T-cell (primary cell): ENCODE measurements at places on chromosomes 1 and 21. TPM values are rescaled to one million over a fixed set of nuclear protein-coding genes. Genes with fewer than 3 reads are reported as not detected.

- DNase-seq: no peak
These were observed 2.2 kb upstream of the CBR3 start for GRCh38 chr21:36132696-36133095.

GRCh38 chr1:60759291-60759690 lies 323.1 kb upstream of the NFIA start:
- no peak for DNase-seq

- no peak for DNase-seq
These were observed 15.7 kb upstream of the RCAN1 start for GRCh38 chr21:34630536-34631143.

OVAAL gene
- total RNA-seq: not detected
